ENCODE measurements at places on chromosomes 5 and 9.
A peak's percentile ranks its signal among the peaks of the same experiment; 100 is the strongest.

GRCh38 chr9:111902391-111903139 lies 6.0 kb downstream of the UGCG start:
- no peak for DNase-seq

GRCh38 chr5:82918311-82919031 lies 158.7 kb downstream of the TMEM167A start:
- no peak for DNase-seq

GRCh38 chr5:141319202-141319601 lies 1.4 kb downstream of the TAF7 start:
- DNase-seq: no peak

DNA sequence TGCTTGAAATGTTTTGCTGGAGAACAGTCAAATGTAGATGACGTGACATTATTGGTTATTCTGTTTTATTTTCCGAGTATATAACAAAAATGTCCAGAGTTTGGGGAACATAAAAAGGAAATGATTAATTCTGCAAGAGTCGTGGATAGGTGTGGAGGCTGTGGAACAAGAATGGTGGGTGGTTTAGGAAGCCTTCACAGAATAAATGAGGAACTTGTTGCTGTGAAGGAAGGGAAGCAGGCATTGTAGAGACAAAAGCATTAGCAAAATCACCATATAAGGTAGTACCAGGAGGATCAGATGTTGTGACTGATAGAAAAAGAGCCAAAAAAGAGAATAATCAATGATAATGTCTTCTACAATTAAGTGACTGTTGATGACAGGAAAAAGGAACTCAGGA lies 66.2 kb upstream of the CNTLN start:
- no peak for DNase-seq

DNA sequence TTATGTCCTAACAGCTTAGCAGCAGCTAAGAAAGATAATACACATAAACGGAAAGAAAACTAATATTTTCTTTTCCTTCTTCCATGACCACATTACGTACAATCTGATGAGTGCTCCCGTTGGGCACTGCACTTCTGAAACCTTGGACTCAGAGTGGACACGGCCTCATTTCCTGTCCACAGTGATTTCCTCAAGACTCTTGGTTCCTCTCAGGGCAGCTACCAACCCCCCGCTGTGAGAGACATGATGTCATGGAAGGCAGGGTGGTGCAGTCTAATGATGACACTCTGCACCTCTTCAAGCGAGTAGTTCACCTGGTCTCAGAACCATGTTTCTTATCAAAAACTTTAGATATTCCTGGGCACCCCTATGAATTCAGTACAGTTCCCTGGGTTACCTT lies 68.7 kb upstream of the CTSL start:
- DNase-seq: no peak

GRCh38 chr5:52603778-52604554 lies 183.8 kb upstream of the ITGA1 start:
- DNase-seq: no peak

- no peak for DNase-seq
These were observed 541.2 kb downstream of the PTPRD start for GRCh38 chr9:10071579-10071978.

GRCh38 chr9:19768798-19769197 lies 20.0 kb downstream of the SLC24A2 start:
- DNase-seq: no peak

GRCh38 chr5:173627271-173627670 lies 10.8 kb upstream of the BOD1 start:
- DNase-seq: no peak

DNA sequence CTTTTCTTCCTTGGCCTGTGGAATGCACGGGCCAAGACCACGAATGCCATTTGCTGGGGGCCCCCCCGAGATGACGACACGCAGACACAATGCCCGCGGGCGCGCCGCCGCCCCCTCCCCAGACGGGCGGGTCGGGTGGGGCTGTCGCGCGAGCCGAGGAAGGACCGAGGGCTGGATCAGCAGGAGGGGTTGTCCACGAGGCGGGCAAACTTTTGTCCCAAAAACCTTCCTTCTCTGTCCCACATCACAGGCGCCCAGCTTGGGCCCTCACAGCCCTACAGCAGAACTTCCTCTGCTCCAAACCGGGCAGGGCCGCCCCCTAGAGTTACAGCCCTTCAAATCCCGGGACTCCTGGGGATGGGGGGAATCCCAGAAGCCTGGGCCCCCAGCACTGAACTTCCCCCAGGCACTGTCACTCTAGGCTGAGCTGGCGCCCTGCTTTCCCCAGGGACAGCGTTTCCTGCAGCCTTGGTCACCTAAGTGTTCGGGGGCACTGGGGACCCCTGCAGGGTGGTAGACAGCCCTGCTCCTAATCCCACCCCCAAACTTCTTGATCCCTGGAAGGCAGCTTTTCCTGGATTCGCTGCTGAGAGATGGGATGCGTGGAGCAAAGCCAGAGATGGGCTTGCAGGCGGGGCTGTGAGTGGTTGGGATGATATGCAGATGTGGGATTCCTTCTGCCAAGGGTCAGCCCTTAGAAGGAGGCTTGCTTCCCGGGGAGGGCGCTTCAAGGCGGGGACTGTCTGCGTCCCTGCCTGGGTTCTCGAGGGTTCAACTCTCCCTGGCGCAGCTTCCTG lies 980 bp downstream of the COL5A1 start:
- no peak for DNase-seq

GRCh38 chr9:112080831-112081542 lies 94.1 kb downstream of the SUSD1 start:
- DNase-seq: no peak

GRCh38 chr5:33118761-33119415 lies 321.9 kb upstream of the TARS1 start:
- DNase-seq: no peak

DNA sequence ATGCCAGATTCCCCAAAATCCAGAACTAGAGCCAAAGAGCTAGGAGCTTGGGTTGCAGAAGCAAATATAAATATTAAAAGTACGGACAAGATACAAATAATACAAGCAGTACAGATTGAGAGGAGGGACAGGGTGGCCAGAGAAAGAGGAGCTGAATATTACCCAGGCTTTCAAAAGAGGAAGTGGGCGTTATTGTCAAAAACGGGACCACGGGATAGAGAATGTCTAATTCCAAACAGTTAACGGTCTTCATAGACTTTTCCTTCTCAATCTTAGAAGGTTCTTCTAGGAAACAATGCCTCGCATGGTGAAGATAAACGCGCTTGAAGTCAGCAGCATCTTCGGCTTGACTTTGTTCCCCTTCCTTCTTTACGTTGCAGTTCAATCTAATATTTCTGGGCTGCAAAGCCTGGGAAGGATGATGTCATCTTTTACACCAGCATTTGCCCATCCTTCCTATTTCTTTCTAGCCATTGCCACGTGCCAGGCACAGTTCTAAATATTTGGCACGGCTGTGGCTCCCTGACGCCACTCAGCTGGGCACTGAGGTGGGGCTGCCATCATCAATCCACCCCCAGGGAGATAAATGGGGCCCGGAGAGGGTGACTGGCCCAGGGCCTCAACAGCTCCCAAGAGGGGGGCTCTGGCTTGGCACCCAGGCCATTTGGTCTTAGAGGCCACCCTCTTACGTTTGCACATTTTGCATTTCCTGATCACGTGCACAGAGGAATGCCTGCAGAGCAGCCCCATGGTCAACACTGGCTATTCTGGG lies 16.3 kb upstream of the OLFM1 start:
- no peak for DNase-seq

GRCh38 chr9:87338088-87338989 lies 159.3 kb upstream of the DAPK1 start:
- no peak for DNase-seq

GRCh38 chr5:36502608-36503007 lies 103.8 kb upstream of the SLC1A3 start:
- DNase-seq: no peak

DNA sequence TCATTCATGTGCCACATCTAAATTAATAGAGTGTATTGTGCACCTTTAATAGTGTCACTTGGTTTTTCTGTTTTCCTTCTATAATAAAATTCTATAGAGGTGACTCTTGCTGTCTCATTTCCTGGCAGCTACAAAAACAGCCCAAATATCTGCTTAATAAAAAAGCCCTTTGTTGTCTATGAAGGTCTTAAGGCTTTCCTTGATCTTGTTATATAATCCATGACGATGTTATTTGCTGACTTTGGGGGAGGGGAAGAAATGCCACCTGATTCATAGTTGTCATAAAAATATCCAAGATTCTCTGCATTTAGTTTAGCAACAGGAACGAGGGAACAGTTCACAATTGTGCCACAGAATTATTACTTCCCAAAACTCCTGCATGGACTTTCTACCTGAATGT lies 31.3 kb downstream of the CPEB4 start:
- DNase-seq: no peak

GRCh38 chr5:111159845-111160244 lies 64.3 kb upstream of the CAMK4 start:
- DNase-seq: no peak

DNA sequence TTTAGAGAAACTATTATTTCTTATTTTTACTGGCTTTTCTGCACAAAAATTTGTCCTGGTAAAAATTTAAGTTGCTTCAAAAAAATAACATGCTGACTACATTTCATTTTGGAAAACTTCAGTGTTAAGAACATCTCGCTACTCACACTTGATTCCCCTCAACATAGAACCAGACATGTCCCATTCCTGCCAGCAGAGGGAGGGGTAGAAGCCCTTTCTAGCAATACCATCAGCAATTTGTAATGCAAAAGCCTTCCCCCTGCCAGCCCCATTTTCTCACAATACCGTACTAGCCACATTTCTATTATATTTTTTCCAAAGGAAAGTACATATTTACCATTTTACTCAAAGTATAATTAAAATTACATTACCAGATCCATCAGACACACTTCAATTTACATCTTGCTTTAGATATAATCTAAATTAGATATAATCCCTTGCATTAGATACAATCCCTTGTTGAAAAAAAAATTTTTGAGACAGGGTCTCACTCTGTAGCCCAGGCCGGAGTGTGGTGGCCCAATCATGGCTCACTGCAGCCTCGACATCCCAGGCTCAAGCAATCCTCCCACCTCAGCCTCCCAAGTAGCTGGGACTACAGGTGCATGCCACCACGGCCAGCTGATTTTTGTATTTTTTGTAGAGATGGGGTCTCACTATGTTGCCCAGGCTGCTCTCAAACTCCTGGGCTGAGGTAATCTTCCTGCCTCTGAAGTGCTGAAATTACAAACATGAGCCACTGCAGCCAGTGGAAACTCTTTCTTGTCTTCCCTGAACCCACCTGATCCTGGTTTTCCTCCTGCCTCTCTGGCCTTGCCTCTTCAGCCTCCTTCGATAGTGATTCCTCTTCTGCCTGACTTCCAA lies 39.6 kb upstream of the IDNK start:
- DNase-seq: peak; percentile 30

GRCh38 chr5:142694092-142694856 lies 8.4 kb upstream of the FGF1 start:
- DNase-seq: no peak

- DNase-seq: no peak
These were observed 30.8 kb downstream of the TAS2R1 start for GRCh38 chr5:9599391-9599790.

DNA sequence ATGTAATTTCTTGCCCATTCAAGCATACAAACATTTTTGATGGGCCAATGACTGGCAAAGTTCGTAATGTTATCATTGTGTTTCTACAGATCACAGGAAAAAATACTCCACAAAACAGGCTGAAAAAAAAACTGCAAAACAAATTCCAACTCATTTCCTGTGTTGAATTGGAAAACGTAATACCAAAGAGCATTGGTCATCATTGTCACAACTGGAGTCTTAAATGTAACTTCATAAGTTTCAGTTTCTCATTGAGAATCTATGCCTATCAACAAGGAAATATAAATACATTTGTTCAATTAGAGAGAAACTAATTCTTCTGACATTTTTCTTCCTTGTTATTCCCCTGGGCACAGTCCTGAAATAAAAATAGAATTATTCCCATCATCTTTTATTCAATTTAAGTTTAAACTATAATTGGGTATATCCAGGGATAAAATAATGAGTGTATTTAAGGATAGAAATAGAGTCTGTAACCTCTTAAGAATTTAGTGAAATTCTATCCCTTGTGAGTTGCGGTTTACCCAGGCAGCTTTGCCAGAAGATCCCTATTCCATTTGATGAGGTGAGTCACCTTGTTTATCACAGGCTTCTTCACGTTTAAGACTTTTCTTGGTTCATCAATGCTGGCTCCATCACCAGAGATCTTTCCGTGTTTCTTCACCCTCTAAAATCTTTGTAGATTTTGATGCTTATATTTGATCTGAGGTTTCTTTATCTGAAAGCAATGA lies 112.7 kb upstream of the ITGA1 start:
- DNase-seq: no peak

DNA sequence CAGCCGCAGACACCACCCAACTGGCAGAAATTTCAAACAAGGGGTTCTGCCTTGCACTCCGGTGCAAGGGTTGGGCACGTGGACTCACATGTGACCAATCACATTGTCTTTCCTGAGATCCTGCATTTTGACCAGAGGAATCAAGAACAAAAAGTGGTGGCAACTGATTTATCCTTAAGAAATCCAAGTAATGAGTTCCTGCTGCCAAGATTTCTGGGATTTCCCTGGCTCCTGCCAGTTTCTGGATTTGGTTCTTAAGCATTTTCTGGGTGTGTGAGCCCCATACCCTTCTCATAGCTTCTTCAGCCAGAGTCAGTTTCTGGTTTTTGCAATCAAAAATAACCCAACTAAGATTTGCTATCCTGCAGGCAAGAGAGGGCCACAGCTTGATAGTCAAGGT lies 17.4 kb upstream of the KCNIP1 start:
- DNase-seq: no peak

- no peak for DNase-seq
These were observed 573 bp upstream of the SPATA24 start for GRCh38 chr5:139404484-139404840.
